Activated T-helper 1 cell treated with anti-CD3 and anti-CD28 coated beads, Interleukin-12 subunit alpha, Interleukin-12 subunit beta, Interleukin-2, Interleukin-4 antibody, amounts not matched to agents 30 ng/mL and 10 ng/mL and 1 ng/mL, durations not matched to agents 14 hours and 24 hours and 36 hours (primary cell): ENCODE measurements at places on chromosomes 13 and 19. TPM values are rescaled to one million over a fixed set of nuclear protein-coding genes. Genes with fewer than 3 reads are reported as not detected.

Gene PODNL1
- not detected in 2 replicates for total RNA-seq

- DNase-seq = no peak
Measured at GRCh38 chr13:24202215-24202614, 41.7 kb downstream of the SPATA13 start.

Gene TMEM145
- total RNA-seq = 0.56 and 2.1 TPM in 2 replicates

DNA sequence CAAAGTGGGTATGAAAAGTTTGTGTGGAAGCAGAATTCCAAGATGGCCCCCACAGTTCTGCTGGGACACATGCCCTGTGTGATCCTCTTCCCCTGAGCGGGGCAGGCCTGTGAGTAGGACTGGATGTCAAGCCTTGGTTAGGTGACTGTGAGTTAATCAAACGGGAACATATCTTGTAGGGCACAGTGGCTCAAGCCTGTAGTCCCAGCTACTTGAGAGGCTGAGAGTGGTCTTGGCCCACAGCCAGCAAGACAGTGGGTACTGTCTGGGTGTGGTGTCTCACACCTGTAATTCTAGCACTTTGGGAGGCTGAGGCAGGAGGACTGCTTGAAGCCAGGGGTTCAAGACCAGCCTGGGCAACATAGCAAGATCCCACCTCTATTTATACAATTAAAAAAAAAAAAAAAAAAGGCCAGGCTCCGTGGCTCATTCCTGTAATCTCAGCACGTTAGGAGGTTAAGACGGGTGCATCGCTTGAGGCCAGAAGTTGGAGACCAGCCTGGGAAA, 6.4 kb downstream of the ZNF653 start:
- DNase-seq = no peak

DNA sequence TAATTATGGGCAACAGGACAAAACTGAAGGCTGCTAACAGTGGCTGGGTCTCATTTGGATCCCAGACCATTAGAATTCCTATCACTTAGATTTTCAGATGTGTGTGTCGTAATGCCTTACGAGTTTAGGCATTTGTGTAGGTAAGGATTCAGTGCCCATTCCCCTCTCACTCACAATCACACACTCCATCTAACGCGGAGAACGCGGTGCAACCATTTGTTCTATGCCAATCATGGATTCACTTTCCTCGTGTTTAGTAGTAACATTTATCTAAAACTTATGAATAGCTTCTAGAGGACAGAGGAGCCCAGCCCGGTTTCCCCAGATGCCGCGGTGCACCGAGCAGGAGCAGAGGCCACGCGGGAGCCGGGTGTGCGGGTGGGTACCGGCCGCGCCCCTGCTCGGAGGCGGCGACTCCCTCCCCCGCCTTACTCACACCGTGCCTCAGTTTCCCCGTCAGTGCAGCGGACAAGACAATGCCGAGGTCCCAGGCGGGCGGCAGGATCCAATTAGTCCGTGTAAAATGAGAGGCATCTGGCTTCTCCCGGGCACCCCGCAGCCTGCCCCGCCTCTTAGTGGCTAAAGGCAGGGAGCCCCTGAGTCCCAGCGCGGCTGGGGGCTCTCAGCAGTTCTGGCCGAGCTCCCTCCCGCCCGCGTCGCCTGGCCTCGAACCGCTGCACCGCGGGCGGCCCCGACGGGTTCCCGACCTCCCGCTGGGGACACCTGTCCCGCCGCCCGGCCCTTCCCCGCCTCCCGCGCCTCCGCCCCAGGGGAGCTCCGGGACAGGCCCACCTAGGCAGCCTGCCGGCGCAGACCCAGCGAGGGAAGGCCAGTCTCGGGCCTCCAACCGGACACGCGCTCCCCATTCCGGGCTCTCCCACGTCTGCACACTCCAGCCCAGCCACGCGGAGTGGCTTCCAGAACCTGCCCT, 5.9 kb upstream of the C1QTNF9B start:
- DNase-seq = no peak

DNA sequence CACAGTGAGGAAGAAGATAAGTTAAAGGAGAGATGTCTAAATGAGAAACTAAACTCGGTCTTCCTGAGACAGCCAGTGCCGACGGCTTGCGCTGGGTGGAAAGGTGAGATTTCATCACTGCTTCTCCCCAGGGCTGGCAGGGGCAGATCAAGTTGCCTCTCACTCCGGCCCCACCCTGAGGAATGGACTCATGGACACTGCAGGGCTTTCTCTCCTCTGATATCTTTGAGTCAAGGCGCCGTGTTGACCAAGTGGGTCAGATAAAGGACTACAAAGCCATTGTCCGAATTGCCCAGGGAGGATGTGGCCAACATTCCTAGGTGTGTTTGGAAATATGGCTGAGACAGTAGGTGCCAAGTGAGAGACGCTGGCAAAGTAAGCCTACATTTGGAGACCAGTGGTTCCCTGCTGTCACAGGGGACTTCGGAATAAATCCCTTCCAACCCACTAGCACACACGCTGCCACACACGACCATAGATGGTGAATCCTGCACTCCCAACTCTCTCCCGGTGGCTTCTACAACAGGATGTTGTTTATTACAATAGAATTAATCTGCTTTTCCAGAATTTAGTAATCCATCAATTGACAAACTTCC, 156.5 kb upstream of the TSC22D1 start:
- DNase-seq = no peak

Gene FAM216B
- not detected in 2 replicates for total RNA-seq

GRCh38 chr13:86403181-86403580, 604.0 kb upstream of the SLITRK6 start:
- DNase-seq = no peak

Gene MYBPC2
- 0.22 and 0.47 TPM in 2 replicates for total RNA-seq

Gene KLK8
- not detected in 2 replicates for total RNA-seq

Gene COL4A1
- total RNA-seq = not detected in 2 replicates

GRCh38 chr19:27734496-27735220, 1478.3 kb downstream of the UQCRFS1 start:
- DNase-seq = no peak

- no peak for DNase-seq
Measured at GRCh38 chr19:42281146-42281826, 12.2 kb downstream of the CIC start.

DNA sequence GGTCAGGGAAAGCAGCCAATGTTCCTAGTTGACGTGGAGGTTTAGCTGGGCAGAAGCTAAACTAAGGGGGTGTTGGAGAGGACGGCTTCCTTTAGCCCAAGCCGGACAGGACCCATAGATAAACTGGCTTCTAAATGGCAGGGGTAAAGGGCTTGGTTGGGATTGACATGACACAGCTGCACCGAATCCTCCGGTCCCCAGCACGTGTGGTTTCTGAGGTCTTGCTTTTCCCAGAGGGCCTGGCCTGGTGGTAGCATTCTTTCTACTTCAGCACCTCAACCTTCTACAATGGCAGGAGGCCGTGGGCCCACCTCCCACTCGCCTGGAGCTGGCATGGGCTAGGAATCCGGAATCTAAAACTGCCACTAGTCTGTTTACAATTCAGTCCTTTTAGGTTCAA, 163.0 kb downstream of the FGF9 start:
- DNase-seq = no peak

Gene DOHH
- 20.6 and 21.6 TPM in 2 replicates for total RNA-seq

GRCh38 chr13:80883545-80883944, 542.6 kb upstream of the SPRY2 start:
- DNase-seq = no peak

Gene LGALS14
- total RNA-seq = 0.56 TPM in 1 of 2 replicates, not detected in the other

DNA sequence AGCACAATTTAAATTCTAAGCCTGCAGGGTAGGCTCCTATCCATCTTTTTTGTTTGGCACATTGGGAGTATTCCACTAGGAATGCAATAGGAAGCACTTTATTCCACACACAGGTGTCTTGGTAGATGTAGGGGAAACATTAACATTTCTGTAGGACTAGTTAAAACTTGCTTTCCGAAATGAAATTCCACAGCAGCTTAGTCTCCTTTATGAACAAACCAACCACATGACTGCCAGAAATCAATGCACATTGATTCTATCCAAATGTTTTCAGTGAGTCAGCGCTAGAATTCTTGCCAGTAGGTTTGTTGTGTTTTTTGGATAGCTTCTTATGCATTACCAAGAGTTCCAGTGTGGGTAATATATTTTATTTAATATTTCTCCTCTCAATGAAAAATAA, 207.9 kb upstream of the CSNK1A1L start:
- no peak for DNase-seq

GRCh38 chr13:94239135-94239534, 240.3 kb downstream of the DCT start:
- DNase-seq = no peak
